ENCODE measurements at places on chromosomes 7 and 10.

- DNase-seq, result no peak
These were observed 1189.2 kb downstream of the TYW1 start for GRCh38 chr7:68185631-68186456.

DNA sequence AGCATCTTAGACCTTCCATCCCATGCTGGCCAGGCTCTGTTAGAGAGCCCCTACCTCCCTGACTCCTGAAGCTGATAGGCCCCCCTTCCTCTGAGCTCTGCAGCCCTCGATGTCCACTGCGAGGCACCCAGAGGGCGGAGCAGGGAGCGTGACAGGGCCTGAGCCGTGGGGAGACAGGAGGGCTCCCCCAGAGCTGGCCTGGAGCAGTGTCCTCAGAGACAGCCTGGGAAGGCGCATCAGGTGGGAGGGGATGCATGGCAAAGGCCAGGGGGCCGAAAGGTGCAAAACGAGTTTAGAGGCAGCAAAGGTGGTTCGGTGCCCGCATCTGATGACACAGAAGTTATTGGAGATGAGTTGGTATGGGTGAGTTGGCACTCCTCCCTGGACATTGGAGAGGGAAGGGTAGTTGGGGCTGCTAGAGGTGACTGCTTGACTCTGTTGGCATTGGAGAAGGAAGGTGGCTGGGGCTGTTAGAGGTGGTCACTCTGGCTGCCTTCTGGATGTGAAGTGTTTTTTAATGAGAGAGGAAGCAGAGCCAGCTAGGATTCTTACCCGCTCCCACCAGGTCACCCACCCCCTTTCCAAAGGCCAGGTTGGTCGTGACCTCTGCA lies 53.1 kb downstream of the PRF1 start:
- DNase-seq, result no peak

GRCh38 chr10:12602521-12602920 lies 253.2 kb downstream of the CAMK1D start:
- DNase-seq, result no peak

GRCh38 chr10:126102636-126103035 lies 206.3 kb downstream of the FANK1 start:
- DNase-seq, result no peak

DNA sequence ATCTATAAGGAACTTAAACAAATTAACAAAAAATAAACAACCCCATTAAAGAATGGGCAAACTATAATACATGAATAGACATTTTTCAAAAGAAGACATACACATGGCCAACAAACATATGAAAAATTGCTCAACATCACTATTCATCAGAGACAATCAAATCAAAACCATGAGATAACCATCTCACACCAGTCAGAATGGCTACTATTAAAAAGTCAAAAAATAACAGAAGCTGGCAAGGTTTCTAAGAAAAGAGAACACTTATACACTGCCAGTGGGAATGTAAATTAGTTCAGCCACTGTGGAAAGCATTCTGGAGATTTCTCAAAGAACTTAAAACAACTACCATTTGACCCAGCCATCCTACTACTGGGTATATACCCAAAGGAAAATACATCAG lies 280.5 kb downstream of the THSD7A start:
- DNase-seq, result no peak

- no peak for DNase-seq
These were observed 71.8 kb upstream of the GSDME start for GRCh38 chr7:24828891-24829661.

- DNase-seq, result no peak
These were observed 1.5 kb upstream of the RALA start for GRCh38 chr7:39621784-39622411.

GRCh38 chr7:146683439-146683838 lies 566.8 kb downstream of the CNTNAP2 start:
- no peak for DNase-seq

DNA sequence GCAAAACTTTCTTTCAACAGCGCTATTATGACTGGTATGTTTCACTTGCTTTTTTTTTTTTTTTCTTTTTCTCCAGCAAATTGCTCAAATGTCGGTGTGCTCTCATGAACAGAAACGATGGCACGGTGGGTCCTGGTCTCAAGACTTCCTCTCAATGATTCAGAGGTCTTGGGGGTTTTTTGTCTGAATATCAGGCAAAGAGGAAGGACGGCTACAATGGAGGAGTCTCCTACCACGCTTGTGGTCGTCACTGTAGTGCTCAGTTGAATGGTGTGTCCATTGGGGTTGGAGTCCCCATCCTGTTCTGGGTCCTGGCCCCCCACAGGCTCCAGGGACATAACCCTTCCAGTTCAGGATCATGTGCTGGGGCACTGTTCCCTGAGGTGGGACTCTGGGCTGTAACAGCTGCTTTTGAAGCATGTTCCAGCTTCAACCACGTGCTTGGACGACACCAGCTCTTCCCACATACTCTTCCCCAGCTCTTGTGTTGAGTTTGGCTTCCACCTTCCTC lies 266.7 kb upstream of the KLF6 start:
- DNase-seq, result no peak

DNA sequence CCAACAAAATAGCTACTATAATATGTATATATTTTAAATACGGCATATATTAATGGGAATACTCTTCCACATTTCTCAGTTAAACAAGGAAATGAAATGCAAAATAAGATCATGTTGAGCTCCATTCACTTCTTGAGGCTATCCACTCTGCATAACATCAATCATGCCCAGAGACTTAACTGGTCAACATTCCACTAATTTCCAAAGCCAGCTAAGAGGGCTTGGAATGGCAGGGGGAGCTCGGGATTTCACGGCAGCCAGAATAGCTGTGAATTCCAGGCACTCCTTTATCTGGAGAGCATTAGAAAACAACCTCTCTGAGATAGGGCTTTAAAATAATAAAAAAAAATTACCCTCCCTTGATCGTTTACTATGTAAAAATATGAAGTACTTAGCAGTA lies 194.9 kb upstream of the CDCA7L start:
- DNase-seq, result no peak

DNA sequence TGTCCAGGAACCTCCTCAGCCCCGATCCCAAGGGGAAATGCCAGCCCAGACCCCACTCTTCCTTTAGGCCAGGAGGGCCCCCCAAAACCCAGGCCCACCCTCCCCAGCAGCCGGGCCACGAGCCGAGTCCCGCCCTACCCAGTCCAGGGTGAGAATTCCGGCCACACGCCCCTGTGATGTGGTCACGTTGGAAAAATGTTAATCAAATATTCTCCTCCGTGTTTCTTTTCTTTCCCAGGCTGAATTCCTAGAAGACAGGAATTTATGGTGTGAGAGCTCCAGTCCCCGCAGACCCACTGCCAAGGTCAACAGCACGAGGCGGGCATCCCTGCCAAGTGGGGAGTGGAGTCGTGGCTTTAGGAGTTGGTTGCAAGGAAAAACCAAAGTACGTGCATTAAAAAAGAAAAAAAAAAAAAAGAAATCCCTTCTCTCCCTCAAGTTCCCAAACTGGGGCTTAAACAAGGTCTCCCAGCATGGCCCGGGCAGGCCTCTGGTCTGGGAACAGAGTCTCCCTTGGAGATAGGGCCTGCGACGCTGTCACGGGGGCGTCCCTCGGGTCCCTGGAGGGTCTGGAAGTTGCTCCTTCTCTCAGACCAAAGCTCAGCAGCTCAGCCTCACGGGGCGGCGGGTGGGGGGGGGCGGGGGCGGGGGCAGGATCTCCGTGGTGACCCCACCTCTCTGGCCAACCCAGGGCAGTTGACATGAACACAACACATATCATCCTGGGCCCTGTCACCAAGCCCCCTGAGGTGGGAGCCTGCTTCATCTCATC lies 28.1 kb upstream of the ELN start:
- no peak for DNase-seq

DNA sequence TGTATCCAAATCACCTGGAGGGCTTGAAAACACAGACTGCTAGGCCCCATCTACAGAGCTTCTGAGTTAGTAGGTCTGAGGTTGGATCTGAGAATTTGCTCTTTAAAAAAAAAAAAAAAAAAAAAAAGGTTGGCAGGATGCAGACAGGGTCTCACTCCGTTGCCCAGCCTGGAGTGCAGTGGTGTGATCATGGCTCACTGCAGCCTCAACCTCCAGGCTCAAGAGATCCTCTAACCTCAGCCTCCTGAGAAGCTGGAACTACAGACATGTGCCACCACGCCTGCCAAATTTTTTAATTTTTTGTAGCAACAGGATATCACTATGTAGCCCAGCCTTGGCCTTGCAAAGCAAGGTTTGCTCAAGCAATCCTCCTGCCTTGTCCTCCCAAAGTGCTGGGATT lies 8.0 kb downstream of the GDI2 start:
- DNase-seq, result no peak

- no peak for DNase-seq
These were observed 30.2 kb downstream of the CHN2 start for GRCh38 chr7:29224726-29225125.

DNA sequence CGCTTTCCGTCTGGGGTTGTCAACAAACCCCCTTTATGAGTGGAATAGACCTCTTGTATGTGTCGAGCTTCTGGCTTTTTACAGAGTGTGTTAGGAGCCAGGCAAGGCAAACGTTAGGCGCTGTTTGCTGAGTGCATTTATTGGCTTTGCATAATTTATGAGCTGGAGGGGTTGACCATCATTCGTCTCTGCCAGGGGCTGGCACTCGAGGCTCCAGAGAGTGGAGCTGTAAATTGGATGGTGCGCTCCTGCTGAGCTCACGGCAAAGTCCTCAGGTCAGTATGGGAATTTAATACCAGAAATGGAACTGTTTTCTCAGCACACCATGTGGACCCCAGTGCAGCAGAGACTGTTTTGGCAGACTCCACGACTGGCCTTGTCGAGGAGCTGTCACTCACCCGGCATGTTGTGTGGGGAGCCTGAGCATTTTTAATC lies 699.4 kb upstream of the GALNT17 start:
- no peak for DNase-seq

GRCh38 chr10:127119936-127120335 lies 76.5 kb downstream of the INSYN2A start:
- DNase-seq, result no peak

DNA sequence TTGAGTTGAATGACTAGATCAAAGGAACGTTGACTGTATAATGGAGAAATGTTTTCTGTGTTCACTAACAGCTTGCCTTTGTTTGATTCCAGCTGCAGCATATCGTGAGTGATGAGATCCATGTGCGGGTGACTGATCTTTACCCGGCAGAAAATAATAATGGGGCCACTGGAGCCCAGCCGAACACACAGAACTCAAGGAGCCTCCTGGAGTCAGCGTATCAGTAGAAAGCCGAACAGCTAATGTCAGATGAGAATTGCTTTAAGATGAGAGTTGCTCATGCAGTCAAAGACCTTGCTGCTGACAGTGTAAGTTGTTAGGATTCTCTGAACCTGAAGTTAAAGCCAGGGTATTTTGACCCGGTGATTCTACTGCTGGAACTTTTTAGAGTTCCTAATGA lies 34.3 kb upstream of the MTPAP start:
- DNase-seq, result no peak

DNA sequence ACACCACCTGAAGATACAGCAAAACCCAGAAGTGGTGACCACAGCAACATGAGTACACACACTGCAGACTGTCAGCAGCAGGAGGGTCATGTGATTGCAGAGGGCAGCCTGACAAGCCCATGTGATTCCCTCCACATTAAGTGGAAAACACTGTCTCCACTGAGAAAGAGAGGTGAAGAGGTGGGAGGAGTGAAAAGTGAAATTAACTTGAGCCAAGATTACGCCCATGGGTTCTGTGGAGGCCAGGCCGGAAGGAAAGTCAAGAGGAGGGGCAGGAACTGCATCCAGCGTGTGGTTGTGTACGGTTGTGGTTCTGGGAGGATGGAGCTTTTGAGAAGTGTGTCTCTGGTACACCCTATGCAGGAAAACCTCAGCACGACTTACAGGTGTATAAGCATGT lies 138.5 kb downstream of the PLXNA4 start:
- peak; percentile 45 for DNase-seq

DNA sequence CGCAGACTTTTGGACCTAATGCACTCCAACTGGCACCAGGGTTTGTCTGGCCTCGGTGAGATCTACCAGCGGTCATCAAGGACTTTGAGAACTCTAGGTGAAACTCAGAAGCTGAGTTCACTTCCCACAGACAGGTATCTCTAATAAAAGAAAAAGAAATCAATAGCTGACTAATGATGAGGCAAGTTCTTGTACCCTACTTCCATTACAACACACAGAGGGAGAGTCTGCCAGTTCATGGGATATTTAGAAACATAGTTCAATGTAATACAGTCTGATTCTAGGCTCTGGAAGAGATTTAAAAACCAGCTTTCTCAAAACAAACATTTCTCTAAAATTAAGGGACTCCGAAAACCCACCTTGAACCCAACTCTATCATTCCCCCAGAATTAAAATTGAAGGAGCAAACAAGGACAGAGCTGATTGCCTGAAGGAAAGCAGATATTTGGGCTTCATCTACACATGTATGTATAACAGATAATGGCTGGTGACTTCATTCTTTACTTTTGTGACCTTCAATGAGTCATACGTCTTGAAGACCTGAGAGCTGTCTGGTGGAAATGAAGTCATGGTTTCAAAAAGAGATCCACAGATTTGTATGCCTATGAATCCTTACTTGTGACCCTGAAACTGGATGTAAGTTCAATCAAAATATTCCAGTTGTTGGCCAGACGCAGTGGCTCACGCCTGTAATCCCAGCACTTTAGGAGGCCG lies 2.7 kb upstream of the PNLIPRP1 start:
- no peak for DNase-seq

GRCh38 chr10:71974489-71975021 lies 10.4 kb downstream of the CHST3 start:
- DNase-seq, result no peak

GRCh38 chr7:15123901-15124300 lies 221.3 kb upstream of the DGKB start:
- no peak for DNase-seq

DNA sequence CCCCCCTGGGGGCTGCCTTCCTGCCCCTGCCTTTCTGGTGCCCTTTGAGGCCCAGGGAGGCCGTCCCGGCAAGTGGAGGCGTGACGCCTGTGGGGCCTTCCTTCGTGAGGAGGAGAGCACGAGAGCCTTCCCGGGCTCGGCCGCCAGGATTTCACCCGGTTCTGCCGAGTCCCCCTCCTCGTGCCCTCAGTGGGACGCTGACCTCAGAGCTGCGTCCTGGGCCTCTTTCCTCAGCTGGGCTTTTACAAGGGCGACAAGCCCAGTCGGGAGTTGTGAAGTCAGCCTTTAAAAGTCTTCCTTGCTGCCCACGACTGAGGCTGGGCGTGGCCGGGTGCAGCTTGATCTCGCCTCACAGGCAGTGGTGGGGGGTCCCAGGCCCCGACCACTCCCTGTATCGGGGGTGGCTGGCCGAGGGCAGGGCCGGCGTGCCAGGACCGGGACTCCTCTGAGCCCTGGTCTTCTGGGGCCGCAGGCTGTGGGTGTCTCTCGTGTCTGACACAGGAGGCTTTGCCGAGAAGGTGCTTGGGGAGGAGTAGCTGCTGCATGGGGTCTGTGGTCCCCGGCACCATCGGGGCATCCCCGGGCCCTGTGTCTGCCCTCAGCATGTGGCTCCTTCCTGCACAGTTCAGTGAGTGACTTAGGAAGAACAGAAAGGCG lies 41.8 kb downstream of the FAM20C start:
- DNase-seq, result no peak
